ENCODE measurements at places on chromosomes 11 and 22. TPM values are rescaled to one million over a fixed set of nuclear protein-coding genes. Genes with fewer than 3 reads are reported as not detected.

GRCh38 chr11:33052231-33052630 lies 12.9 kb downstream of the TCP11L1 start:
- DNase-seq = no peak

- no peak for DNase-seq
Observed at GRCh38 chr11:47477753-47478152, 28.8 kb upstream of the RAPSN start.

DNA sequence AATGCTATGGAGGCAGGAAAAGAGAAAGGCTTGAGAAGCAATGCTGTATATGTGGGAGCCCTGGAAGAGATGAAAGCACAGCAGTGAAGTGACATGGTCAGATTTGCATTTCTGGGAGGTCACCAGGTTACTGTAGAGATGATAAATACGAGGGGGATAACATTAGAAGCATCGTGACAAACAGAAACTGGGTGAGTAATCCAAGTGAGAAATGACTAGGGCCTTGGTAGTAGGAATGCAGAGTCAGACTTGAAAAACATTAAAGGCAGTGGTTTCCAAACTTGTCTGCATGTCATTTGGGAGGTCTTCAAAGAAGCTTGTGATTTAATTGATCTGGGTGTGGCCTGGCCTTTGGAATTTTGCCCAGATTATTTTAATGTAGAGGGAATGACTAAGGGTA lies 43.9 kb downstream of the CCDC34 start:
- peak; percentile 13 for DNase-seq

DNA sequence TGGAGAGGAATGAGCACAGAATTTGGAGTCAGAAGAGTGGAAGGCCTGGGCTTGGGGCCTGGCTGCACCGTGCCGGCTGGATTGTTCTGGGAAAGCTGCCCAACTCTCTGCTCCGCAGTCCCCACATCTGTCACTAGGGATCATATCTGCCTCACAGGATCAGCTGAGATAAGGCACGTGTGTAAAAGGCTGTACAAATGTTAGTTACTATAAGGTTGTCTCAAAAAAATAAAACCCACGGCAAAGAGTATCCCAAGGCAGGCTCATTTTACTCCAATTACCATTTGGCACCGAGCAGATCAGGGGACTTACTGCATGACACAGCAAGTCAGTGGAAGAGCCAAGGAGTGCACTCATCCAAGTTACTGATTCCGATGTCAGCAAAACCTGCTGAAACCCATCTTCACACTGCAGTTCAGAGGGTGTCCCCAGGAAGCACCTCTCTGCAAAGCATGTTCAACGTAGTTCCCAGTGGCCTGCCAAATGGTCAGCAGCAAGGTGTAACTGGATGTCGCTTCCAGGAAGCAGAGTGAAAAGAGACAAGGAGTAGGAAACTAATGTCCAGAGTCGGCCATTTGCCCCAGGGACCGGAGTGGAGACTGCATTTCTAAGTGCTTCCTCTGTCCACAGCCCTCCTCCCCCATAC lies 18.1 kb upstream of the MRTFA start:
- DNase-seq = peak; percentile 23

- DNase-seq = peak; percentile 84
Observed at GRCh38 chr11:44978961-44979331, 28.3 kb upstream of the TP53I11 start.

DNA sequence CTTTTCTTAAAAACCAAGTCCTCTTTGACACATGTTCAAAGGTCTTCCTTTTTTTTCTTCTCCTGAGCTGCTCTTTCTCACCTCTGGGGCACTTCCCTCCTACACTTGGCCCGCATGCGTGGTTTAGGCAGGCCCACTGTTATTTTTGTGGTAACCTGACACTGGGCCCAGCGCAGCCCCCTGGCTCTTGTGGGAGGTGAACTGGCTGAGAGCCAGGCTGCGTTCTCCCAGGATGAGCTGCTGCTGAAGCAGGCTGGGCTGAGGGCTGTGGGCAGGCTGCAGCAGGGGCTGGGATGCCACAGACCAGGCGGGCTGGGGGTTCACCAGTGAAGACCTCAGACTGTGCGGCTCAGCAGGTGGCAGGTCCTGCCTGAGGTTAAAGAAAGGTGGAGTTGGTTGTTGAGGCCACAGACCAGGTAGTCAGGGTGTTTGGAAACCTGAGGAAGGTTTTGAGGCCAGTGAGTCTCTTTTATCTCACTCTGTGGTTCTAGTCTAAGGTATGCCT lies 72.4 kb downstream of the TEAD1 start:
- peak; percentile 81 for DNase-seq

GRCh38 chr11:96396637-96397036 lies 6.8 kb downstream of the JRKL start:
- no peak for DNase-seq

GRCh38 chr11:114928260-114928870 lies 250.0 kb downstream of the NXPE2 start:
- DNase-seq = no peak

- DNase-seq = no peak
Observed at GRCh38 chr11:84543367-84544159, 1083.6 kb downstream of the DLG2 start.

- DNase-seq = no peak
Observed at GRCh38 chr11:7690648-7691047, 15.6 kb downstream of the OVCH2 start.

GRCh38 chr11:102914238-102915043 lies 39.7 kb upstream of the MMP12 start:
- peak; percentile 27 for DNase-seq

DNA sequence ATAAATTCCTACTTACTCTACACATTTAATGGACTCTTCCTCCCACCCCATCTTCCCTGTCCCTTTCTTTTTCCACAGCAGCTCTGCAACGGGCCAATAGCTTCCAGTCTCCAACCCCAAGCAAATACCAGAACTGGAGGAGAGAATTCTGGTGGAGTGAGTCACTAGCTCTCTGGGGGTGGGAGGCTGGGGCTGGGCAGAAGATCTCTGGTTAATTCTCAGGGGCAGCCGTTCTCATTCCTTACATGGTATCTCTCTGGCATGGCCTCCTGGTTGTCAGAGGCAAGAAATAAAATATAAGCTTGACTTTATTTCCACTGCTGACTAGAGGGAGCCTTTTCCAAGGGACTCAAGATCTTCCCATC lies 90.4 kb upstream of the PARVA start:
- DNase-seq = peak; percentile 63

DNA sequence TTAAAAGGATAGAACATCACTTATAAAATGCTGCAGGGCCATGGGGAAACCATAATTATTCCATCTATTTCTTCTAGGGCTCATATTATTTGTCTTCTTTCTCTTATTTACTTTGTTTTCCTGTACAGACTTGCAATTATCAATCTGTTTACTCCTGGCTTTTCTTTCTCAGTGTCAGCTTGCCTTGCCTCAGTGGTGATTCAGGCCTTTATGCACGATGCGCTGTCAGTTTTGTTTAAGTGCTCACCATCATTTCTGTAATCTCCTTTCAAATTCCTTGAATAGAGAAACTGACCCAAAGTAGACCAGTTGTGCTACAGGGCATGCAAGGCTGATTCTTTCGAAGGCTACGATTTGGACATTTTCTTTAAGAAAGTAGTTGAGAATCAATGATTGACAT lies 4.7 kb downstream of the PDHX start:
- DNase-seq = no peak

DNA sequence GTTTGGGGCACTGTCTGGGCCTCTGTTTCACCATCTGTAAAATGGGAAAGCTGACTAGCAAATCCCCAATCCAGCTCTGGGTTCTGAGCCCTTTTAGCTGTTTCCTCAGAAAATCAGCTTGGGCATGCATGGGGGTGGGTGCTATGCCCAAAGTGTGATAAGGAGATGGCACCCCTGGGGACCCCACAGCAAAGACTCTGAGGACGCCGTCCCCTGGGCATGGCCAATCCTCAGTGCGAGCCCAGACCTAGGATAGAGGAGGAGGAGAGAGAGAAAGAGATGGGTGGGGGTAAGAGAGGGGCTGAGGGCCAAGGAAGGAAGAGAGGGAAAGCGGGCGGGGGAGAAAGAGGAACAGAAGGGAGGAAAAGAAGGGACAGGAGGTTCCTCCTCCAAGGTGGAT lies 31.8 kb downstream of the TPBGL start:
- no peak for DNase-seq

- DNase-seq = no peak
Observed at GRCh38 chr22:41535244-41535643, 9.0 kb downstream of the POLR3H start.

DNA sequence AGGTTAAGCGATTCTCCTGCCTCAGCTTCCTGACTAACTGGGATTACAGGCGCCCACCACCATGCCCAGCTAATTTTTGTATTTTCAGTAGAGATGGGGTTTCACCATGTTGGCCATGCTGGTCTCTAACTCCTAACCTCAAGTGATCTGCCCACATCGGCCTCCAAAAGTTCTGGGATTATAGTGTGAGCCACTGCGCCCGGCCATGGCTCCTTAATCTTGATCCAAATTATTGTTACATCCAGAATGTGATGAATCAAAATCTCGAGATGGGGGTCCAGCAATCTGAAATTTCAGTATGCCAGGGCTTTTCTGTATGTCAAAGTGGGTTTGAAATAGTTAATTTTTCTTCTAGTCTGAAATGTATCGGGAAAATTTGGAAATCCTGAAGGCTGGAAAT lies 3.7 kb downstream of the RPL27A start:
- DNase-seq = no peak

- DNase-seq = no peak
Observed at GRCh38 chr11:7299393-7299792, 47.7 kb downstream of the SYT9 start.

- no peak for DNase-seq
Observed at GRCh38 chr11:58027341-58027740, 3.4 kb upstream of the OR6Q1 start.

GRCh38 chr11:105689631-105690030 lies 79.8 kb downstream of the GRIA4 start:
- DNase-seq = no peak

GRCh38 chr11:107821199-107821927 lies 37.2 kb downstream of the SLC35F2 start:
- no peak for DNase-seq

DNA sequence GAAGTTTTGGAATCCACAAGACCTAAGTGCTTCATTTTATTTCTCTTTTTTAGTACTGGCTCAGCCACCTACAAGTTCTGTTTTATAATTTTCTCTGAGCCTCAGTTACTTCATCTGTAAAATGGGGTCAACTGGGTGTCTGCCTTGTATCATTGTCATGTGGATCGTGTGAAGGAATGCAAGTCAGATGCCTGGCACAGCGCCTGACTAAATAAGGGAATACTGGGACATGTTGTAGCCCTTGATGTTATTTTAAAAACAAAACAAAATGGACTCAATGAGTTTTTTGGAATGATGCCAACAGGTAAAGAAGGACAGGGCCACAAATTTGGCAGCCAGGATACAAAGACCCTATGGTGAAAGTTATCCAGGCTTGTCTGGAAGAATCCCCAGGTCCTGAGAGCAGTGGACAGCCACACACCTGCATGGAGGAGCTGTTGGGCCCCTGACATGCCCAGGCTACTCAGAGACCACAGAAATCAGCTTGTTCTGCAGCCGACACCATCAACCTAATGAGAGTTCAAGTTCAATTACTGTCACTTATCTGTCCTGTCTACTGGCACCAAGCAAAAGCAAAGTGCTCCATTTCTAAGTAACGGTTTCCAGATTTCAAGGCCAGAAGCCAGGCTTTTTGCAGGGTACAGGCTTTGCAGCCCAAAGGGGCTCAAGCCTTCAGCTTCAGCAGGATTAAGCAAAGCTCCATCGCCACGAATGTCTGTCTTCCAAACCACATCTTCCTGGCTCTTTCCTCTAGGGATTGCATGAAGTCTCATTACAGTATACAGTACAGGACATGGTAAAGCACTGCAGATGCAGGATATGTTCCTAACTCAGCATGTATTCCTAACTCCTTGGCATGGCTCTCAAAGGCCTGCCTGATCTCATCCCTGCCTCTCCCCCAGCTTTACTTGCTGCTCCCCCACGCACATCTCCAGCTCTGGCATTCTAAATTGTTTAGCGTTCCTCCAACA lies 18.4 kb downstream of the DKK3 start:
- no peak for DNase-seq

DNA sequence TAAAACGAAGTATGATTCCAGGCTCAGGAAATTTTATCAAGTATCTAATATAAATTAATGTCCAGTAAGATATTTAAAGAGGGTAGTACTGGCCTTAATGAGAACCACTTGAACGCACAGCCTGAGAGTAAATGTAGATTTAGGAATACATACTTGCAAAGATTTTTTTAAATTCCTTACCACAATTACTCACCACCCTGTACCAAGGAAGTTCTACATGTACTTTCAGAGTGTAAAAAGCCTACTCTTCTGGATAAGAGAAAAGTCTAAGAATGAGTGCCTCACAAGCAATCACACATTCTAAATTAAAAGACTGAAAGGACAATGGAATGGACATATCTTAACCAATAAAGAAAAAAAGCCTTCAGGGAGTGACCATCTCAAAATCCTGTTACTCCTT lies 697.4 kb downstream of the DLG2 start:
- no peak for DNase-seq

DNA sequence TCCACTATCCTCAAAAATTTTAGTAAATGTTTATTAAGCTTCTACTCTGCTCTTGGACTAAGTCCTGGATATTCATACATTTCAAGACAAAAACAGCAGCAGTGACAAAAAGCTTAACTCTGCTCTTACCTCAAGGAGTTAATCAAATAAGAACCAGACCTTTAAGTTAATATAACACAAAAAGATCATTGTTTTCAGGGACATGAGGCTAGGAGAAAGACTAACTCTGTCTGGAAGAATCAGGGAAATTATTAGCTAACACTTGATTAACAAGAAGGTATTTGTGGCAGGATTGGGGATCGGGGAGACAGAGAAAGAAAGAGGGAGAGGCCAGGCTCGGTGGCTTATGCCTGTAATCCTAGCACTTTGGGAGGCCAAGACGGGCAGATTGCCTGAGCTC lies 74.4 kb downstream of the PPP2R1B start:
- DNase-seq = peak; percentile 38

GRCh38 chr11:3139086-3139440 lies 26.0 kb downstream of the OSBPL5 start:
- no peak for DNase-seq

Gene TRPM5
- not detected for total RNA-seq

Gene ANKRD49
- total RNA-seq = 10.3 TPM

Gene OR51I1
- total RNA-seq = not detected

Gene SSH3
- 73.0 TPM for total RNA-seq

Gene ARSA
- total RNA-seq = 39.4 TPM

Gene P2RY6
- not detected for total RNA-seq

All from Calu3 (cell line).